ENCODE measurements at places on chromosomes 1 and 21. TPM values are rescaled to one million over a fixed set of nuclear protein-coding genes. Genes with fewer than 3 reads are reported as not detected.

GRCh38 chr1:93132638-93133037 is 47.6 kb downstream of the TMED5 start:
- no peak for DNase-seq

DNA sequence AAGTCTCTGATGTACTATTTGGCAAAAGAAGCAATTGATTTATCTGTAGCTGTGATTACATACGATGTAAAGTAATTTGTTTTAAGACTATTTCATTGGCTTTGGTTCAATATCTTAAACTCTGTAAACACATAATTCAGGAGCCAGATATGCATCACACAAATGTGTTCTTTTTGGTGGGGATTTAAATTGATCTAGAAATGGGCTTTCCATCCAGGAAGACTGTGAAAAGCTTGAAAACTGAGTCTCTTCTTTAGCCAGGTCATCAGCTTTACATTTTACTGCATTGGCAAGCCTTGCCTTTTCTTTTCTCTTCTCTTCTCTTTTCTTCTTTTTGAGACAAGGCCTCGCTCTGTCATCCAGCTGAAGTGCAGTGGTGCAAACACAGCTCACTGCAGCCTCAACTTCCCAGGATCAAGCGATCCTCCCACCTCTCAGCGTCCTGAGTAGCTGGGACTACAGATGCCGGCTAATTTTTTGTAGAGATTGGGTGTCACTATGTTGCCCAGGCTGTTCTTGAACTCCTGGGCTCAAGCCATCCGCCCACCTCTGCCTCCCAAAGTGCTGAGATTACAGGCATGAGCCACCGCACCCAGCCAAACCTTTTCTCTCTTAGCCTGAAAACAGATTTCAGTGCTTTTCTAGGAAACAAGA is 1.4 kb downstream of the RCAN3 start:
- DNase-seq: no peak

The KRTAP20-4 gene
- not detected for total RNA-seq

The KIF21B gene
- 19.4 TPM for total RNA-seq

DNA sequence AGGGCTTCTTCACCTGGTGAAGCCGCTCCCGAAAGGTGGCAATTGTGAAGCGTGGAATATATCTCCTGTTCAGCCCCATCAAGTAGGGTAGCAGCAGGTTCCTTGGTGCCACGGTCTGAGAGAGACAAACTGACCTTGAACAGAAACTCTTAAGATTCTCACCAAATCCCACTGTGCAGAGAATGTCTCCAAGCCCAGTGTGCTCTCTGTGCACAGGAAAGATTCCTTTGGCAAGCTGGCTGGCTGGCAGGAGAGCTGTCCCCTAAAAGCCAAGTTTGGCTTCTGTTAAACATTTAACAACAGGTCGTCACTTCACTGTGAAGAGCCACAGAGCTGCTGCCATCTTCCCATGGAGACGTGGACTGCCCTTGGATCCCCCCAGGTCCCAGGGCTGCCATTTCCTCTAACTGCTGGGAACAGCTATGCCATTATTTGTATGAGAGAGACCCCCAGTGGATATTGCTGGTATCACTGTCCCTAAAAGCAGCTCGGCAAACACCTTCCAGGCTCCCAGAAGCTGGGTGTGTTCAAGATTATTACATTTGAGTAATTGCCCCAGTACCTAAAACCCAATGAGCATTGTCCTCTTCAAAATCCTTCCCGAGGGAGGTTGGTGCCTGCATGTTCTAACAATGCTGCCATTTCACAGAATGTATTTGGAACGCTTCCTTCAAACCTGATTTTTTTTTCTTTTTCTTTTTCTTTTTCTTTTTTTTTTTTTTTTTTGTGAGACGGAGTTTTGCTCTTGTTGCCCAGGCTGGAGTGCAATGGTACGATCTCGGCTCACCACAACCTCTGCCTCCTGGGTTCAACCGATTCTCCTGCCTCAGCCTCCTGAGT is 71.8 kb downstream of the CD58 start:
- DNase-seq: peak; percentile 68

- DNase-seq: no peak
Observed at GRCh38 chr1:64110924-64111777, 92.3 kb upstream of the UBE2U start.

DNA sequence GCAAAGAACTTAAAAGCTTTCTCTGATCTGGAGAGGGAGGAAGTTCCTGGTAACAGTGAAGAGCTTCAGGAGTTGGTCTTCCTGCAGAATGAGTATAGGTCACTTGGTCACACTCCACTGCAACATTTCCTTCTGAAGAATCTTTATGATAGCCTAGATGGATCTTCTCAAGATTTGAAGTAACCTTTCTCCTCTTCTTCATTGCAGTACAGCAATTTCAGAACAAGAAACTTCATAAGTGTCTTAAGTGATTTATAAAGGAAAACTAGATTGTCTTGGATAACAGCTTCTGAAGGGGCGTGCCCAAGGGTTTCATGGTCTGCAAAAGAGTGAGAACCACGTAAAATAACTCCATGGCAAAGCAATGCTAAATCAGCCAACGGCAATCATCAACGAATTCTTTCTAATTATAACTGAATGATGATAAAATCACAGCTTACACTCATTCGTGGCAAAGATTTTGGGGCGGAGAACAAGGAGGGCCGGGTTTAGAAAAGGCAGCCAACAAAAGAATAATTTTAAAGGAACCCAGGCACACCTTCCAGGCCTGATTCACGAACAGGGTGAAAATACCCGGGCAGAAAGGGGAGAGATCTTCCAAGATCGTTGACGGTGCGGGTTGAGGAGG is 53.9 kb upstream of the ASPM start:
- no peak for DNase-seq

DNA sequence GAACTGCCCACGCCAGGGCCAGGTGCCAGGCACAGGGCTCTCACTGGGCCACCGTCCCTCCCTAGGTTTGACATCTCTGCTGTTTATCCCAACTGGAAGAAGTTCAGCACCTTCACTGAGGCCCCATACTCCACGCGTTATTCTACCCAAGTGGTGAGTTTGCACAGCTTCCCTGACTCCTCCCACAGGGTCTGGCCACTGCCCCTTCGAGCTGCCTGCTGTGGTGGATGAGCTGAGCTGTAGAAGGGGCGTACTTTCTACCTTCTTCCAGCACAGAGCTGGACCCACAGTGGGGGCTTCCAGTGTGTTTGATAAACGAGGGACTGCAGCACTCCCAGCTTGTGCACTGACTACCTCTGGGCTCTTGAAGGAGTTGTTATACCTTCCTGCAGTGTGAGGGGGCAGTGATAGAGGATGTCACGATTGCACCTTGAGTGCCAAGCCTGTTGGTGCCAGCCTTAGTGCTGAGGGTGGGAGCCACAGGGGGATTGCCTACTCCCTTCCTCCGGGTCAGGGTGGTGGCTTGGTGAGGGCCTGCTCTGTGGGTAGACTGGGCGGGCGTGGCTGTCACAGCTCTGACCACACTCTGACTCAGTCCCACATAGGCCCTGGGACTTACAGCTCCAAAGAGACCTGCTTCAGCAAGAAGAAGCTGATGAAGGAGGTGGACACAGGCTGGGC is 5.9 kb upstream of the TTC22 start:
- DNase-seq: no peak

DNA sequence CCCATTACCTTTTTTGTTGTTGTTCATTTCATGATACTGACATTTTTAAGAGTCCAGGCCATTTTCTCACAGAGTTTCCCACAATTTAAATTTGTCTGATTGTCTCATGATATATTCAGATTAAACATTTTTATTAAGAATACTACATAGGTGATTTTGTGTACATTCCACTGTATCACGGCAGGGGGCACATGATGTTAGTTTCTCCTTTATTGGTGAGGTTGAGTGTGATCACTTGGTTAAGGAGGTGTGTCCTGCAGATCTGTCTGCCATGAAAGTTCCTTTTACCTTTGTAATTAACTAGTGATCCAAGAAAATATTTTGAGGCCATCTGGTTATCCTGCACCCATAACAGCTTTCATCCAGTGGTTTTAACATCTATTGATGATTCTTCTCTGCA is 11.8 kb downstream of the RTCA start:
- DNase-seq: no peak

- DNase-seq: peak; percentile 61
Observed at GRCh38 chr1:161020509-161021164, at the start of gene F11R. Gene F11R (minus strand): TSS chr1:161021152. CDS start chr1:161021073, 79 bp downstream.

GRCh38 chr1:86362807-86363206 is 33.3 kb downstream of the ODF2L start:
- DNase-seq: no peak

DNA sequence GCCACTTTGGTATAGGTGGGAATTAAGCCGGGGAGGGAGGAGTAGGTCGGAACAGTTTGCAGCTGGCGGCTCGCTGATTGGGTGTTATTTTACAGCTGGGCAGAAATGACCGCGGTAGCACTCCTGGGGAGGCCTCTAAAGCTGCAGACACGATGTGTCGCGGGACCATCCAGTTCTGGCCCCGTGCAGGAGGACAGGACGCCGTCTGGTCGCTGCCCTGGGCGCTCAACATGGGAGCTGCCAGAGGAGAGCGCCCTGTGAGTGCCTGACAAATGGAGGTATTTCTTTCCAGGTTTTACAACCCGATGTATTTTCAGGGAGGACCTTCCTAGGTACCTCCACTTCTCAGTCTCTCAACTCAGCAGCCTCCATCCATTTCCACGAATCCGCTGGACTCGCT is 46.2 kb downstream of the CDC7 start:
- DNase-seq: no peak

DNA sequence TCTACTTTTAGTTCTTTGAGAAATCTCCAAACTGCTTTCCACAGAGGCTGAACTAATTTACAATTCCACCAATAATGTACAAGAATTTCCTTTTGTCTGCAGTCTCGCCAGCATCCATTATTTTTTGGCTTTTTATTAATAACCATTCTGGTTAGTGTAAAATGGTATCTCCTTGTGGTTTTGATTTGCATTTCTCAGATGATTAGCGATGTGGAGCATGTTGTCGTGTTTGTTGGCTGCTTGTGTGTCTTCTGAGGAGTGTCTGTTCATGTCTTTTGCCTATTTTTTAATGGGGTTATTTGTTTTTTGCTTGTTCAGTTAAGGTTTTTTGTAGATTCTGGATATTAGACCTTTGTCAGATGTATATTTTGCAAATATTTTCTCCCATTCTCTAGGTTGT is 131.5 kb downstream of the MAST2 start:
- DNase-seq: no peak

The TRPM2 gene
- 0.92 TPM for total RNA-seq

DNA sequence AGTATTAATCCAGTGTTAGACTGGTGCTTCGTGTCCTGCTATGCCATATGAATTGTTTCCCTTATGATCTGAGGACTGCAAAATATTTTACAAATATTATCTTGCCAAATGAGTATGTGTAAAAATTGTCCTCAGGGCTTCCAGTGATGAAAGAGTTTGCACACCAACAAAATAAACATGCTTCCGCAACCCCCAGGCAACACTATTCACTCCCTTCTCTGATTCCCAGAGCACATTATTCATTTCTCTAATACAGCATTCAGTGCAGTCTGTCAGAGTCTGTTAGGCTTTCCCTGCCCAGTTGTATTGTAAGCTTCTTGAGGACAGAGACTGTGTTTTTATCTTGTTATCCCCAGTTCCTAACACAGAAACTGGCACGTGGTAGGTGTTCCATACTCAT is 409.9 kb upstream of the C1orf87 start:
- DNase-seq: no peak

DNA sequence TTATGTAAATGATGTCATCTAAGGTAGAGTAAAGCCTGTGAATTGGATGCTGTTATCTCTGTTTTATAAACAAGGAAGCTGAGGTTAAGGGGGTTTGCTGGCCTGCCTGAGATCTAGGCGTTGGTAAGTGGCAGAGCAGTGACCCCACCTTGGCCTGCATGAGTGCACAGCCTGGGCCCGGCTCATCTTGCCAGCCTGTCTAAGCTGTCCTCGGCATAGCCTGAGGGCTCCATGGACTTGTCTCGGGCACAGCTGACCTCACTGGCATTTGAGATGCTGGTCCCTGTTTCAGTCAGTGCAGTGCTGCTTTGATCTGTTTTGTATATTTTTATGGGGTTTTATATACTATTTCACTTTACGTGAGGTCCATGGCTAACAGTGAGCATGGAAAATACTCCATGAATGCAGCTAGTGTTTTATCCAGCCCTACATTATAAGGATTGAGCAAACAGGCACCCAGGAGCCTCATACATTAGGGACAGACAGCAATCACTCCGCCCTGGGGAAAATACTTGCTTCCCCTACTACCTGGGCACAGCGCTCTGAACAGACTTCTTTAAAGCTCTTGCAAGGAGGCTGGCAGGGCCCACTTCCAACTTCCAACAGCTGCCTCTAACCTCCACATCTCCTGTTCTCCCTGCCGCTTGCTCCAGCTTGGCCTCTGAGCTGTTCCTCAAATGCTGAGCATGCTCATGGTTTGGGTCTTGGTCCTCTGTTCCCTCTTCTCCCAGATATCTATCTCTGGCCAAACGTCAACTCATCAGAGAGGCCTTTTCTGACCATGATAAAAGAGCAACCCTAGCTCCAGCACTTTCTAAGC is 150.6 kb upstream of the HMGB4 start:
- DNase-seq: no peak

The DESI2 gene
- 108 TPM for total RNA-seq

The XCL1 gene
- total RNA-seq: 0.53 TPM

The LRRC7 gene
- not detected for total RNA-seq

GRCh38 chr1:234562334-234562733 is 47.6 kb downstream of the IRF2BP2 start:
- DNase-seq: no peak

The EPHA2 gene
- 31.4 TPM for total RNA-seq

DNA sequence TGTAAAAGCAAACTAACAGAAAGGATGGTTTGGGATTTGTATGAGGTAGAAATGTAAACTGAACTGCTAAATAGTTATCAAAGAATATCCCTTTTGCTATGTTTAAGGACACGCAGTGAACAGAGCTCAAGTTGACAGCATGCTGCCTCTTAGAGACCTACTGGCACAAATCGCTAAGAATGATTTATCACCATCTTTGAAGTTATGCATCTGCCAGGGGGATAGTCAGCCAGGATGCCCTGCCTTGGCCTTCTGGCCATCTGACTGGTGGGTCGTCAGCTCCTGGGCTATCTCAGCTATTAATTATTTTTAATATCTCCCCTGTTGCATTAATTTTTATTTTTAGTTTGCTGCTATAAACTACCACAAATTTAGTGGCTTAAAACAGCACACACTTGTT is 334.8 kb upstream of the KAZN start:
- DNase-seq: no peak

DNA sequence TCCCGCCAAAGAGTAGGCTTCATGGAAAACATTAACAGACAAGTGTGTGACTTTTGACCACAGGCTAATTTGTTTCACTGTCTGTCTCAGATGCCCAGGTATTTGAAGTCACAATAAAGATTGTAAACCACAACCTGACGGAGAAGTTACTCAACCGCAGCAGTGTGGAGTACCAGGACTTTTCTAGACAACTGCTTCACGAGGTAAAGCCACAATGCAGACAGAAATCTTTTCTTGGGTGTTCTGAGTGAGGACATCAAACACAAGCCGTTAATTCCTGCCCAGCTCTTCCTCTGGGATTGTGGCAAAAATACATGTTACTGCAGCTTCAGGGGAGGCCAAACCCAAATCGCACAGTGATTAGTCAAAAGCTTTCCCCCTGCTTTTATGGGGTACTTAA is 31.0 kb downstream of the UMODL1 start:
- DNase-seq: no peak

Measured in WTC11 (cell line).